Effector CD8-positive, alpha-beta T cell (primary cell): ENCODE measurements at places on chromosomes 2 and 18.

GRCh38 chr2:20755132-20755800, 67.6 kb downstream of the LDAH start:
- DNase-seq, result no peak

GRCh38 chr2:187900021-187900420, 345.8 kb upstream of the TFPI start:
- no peak for DNase-seq

DNA sequence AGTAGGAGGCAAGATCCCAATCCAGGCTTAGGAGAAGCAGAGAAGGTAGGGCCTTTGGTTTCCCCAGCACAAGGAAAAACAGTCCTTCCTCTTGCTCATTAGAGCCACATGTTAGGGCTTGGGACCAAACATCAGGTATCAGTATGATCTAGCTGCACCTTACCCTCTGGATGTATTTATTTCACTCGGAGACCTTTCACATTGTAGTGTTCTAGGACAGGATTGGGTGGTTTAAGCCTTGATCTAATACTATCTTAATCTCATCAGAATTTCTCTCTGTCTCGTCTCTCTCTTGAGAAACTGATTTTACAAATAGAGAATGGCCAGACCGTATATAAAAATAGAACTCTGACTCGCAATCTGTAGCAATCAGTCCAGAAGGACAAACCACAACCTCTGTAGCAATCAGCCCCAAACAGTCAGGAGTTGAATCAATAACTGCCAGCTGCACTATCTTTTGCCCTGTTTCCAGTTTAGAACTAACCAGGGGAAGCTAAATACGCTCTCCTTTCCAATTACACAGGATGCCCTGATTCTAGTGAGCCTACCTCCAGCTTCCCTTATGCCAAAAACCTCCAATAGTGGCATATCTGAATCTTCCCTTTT, 207.1 kb downstream of the TDRD15 start:
- no peak for DNase-seq

GRCh38 chr2:219400562-219400961, 12.8 kb upstream of the DNPEP start:
- DNase-seq, result no peak

GRCh38 chr2:143204062-143204461, 74.8 kb downstream of the ARHGAP15 start:
- DNase-seq, result no peak

DNA sequence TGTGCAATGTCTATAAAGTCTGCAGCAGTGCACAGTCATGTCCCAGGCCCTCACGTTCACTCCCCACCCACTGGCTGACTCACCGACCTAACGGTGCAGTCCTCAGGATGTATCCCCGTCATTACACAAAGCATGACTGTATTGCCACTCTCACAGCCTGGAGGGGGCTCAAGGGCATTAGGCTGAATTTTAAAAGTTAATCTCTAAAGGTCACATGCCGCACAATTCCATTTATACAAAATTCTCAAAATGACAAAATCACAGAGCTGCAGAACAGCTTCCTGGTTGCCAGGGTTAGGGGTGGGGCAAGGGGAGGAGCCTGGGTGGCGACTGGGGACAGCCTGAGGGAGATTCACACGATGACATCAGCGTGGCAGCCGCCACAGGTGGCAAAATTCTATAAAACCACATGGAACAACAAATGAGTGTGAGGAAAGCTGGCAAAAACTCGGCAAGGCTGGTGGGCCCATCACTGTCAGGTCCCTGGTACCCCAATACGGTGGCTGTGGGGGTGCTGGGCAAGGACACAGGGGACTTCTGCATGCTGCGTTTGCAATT, 97.6 kb downstream of the NDUFA10 start:
- DNase-seq, result no peak

- no peak for DNase-seq
Observed at GRCh38 chr2:158687315-158687714, 107.8 kb upstream of the DAPL1 start.

GRCh38 chr2:65300134-65300760, 72.6 kb downstream of the ACTR2 start:
- no peak for DNase-seq

- no peak for DNase-seq
Observed at GRCh38 chr2:7748717-7749415, 831.7 kb downstream of the RNF144A start.
